ENCODE measurements at places on chromosomes 4 and X.

GRCh38 chr4:128908735-128909134 lies 99.2 kb downstream of the JADE1 start:
- no peak for DNase-seq

GRCh38 chr4:180635281-180635680 lies 1607.9 kb upstream of the TENM3 start:
- no peak for DNase-seq

GRCh38 chr4:36310793-36311192 lies 29.4 kb downstream of the DTHD1 start:
- DNase-seq = no peak

DNA sequence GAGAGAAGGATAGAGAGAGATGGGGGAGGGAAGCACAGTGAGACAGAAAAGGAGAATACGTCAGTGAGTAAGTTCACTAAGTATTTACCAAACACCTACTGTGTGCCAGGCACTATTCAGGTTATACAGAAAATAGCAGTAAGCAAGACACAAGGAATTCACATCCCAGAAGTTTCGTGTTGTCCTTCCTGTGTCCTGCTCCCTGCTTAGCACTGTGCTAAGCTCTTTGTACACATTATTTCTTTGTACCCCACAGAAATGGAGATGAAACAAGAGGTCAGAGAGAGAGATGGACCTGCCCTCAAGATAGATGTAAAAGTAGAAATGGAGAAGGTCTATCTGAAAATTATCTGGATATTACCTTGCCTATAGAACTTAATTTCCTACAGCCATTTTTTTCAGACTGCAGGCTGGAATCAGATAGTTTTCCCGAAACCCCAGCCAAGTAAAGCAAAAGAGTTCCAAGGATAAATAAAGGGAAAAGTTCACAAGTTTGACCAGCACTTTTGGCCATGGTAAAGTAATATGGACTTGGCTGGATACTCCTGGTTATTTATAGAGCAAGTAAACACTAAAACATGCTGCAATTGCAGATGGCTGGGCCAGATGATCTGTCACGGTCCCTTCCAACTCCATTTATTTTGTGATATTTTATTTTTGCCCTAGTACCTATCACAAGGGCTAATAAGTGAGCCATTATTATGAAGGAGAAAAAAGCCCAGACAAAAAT lies 353.7 kb upstream of the SLC7A11 start:
- no peak for DNase-seq

- DNase-seq = no peak
These were observed 10.9 kb upstream of the HSFX1 start for GRCh38 chrX:149762696-149763614.

DNA sequence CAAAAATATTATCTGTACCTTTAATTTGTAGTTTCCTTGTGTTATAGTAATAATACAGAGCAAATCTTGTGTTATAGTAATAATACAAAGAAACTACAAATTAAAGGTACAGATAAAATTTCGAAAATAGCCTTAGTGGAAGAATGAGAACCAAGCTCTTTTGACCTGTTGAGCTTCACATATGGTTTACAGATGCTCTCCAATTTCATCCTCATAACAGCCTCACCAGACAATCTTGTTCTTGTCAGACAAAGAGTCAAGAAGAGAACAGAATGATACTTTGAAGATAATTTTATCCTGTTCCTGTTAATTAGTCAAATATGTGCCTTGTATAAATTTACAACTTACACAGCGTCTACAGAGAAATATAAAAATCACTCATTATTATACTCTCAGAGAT lies 12.8 kb downstream of the ATXN3L start:
- no peak for DNase-seq

DNA sequence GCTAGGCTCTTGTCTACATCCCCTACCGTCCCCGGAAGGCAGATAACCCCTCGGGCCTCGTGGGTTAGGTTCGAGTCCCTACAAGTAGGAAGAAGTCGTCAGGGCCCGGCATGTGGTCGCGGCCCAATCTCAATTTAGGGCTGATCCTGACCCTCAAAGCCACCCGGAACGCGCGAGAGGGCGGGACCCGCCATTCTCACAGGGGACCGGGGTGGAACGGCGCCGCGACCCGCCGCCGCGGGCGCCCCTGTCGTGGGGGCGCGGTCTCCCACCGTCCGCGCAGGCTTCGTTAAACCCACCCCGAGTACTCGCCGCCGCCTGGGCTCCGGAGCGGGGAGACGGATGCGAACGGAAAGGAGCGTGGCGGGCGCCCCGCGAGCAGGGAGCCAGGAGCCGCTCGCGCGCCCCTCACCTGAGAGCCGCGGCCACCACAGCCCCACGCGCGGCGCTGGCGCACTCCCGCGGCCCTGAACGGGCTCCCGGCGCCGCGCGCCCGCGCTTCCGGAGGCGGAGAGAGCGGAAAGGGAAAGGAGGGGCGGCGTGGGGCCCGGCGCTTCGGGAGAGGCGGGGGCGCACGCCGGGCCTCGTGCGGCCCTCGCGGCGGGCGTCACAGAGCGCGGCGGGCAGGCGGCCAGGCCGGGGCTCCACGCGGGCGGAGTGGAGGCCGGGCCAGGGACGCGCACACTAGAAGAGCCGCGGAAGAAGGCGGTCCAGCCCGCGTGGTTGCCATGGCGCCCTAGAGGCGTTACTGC lies at the start of gene CFAP97:
Gene CFAP97 (minus strand): TSS at position 515 of the 752 bp plus-strand sequence. CDS start 12,804 bp downstream, outside the sequence.
- peak; percentile 82 for DNase-seq

GRCh38 chrX:140274811-140275525 lies 229.9 kb downstream of the SOX3 start:
- no peak for DNase-seq

GRCh38 chr4:100796332-100796731 lies 278.5 kb upstream of the EMCN start:
- DNase-seq = no peak

DNA sequence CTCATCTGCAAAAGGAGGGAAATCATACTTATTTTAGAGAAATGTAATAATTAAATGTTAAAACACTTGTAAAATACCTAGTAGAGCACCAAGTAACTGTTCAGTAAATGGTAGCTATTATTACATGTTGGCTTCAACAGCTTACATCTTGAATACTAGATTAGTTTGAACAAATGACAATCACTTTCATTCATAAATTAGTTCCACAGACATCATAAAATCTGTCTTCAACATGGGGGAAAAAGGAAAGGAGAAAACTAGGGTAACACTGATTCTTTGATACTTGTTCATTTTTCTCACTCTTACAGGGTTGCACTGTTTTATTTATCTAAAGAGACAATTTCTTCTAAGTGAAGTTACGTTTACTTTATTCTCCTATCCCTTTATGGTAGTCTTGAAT lies 51.7 kb downstream of the CHM start:
- DNase-seq = no peak

DNA sequence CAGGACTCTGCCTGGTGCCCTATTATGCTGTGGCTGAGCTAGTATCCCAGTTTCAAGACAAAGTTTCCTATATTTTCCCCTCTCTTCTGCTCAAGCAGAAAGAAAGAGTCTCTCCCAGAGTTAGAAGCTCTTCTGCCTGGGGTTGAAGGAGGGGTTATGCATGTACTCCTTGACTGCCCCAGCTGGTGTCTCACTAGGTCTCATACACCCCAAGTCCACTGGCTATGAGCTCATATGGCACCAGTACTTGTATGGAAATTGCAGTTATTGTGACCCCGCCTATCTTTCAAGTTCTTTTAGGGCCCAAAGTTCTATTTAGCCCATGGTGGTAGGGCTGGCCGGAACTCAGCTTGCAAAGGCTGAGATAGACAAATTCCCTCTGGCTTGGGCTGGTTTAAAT lies 131.8 kb downstream of the NBDY start:
- no peak for DNase-seq

DNA sequence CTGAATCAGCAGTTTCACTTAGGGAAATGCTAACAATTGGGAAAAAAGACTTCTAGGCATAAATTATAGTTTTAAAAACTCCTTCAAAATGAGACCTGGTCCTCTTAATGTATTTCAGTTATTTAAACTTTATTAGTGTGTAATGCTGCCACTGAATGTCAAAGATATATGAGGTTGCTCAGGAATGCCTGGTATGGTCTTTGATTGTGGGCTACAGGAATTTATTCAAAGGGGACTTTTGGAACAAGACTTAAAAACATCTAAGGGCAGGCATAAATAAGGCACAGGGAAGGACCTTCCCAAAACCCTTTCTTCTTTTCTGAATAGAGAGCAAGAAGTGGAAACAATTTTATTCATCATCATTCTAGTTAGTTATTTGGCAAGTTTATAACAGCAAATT lies 439.1 kb downstream of the TLL1 start:
- no peak for DNase-seq

- no peak for DNase-seq
These were observed 822 bp upstream of the PFKFB1 start for GRCh38 chrX:54994668-54995351.

DNA sequence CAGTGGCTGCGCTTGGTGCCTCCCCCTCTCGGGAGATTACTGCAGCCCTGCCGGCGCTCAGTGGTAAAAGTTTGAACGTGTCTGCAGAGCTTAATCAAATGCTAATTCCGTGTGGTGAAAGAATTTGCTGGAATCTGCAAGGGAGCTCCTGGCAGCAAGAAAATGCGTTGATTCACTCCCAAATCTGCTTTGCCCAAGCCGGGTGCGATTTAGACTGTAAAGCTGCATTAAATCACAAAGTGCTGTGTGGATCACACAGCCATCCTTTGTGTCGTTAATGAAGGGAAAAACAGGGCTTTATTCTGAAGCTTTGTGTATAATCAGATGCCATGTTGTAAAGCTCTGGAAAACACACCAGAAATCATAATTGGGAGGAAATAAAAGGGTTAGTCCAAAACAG lies 444.1 kb downstream of the BCOR start:
- no peak for DNase-seq

DNA sequence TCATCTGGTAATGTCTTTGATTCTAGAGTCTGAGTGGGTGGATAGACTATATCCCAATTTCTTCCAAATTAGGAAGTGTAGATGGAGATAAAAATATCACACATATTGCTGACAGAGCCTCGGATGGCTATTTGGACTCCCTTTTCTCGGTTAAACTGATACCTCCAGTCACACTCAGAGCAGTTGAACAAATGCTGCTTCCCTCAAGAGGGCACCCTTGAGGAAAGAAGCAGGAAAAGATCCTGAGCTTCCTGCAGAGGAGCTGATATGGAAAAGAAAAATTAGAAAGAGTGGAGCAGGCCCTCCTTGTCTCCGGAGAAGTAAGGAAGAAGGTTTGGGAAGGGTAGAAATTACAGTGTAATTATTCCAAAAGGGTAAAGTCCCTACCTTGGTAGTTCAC lies 96.2 kb upstream of the CCSER1 start:
- no peak for DNase-seq

DNA sequence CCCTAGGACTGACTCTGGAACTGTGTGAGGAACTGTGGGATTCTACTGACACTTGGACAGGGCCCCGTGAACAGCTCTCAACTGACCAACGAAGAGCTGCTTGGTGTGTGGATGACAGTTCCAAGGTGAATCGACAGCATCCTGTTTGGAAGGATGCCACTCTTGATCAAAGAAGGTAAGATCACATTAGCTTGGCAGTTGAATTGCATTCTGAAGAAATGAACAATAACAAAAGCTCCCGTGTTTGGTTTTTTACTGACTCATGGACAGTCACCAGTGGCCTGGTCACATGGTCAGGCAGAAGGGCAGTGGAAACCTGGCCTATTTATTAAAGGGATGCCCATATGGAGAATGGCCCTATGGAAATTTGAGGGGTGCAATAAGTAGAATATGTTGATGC lies 33.1 kb upstream of the GPR34 start:
- DNase-seq = no peak

DNA sequence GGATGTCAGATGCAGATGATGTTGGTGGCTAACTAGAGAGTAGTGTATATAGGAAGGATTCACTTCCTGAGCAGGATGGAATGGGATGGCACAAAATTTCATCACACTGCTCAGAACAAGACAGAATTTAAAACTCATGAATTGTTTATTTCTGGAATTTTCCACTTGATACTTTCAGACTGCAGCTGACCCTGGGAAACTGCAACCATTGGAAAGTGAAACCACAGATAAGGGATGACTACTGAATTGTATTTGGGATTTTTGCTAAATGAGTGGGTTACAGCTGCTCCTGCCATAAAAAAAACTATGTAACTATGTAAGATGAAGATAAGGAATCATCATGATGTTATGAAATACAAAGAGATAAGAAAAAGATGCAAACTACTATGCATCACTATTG lies 51.4 kb downstream of the NPY5R start:
- DNase-seq = no peak

DNA sequence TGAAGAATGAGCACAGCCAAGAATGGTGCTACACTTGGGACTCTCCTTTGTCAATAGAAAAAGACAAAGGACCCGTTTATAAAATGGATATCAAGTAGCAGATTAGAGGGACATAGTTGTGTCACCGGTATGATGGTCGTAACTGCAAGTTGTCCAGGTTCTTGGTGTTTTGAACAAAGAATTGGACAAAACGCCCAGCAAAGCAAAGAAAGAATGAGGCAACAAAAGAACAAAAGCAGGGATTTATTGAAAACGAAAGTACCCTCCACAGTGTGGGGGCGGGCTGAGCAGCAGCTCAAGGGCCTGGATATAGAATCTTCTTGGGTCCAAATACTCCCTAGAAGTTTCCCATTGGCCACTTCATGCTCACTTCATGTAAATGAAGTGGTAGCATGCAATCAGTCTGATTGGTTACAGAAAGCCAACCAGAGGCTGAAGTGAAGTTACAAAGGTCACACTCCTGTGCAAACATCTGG lies 54.7 kb downstream of the SHROOM3 start:
- no peak for DNase-seq

DNA sequence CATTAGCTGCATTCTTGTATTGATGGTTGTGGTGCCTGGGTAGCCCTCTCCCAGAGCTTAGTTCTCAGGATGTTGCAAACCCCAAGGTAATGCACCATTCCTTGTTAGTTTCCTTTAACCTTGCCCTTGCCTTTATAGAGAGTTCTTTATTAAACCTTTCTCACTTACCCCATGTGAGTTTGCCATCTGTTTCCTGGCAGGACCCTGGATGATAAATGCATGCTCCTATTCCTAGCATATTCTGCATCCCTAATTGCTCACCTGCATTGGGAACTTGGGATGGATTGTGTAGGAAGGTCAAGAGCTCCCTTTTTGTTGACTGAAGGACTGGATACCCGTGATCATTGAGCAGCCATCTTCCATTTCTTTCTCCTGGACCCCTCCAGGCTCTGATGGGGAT lies 59.9 kb upstream of the AP1S2 start:
- no peak for DNase-seq

DNA sequence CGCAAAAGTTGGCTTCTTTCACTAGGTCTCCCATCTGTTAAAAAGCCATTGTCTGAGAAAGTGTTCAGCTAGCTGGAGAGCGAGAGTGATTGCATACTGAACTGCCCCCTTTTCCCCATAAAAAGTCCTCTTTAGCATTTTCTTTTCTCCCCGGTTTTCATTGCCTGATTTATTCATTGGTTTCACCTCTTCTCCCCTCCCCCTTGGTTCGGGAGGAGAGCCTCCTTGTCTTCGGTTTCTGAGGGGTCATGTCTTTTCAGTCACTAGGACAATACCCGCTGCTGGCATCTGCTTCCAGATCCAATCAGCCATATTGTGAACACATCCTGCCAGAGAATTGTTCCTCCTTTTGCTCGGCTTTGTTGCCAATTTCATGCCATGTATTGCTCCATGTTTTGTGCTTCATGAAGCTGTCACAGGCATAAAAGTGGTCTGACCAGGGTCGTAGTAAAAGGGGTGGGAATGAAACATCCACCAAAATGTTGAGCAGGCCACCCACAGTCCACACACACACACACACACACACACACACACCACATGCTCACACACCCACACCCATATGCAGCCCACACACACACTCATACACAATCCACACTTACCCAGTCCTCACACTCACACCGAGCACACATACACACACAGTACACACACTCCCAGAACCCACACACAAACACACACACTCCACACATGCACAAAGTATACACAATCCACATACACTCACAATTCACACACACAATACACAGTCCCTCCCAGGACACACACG lies 136.0 kb downstream of the NKX6-1 start:
- DNase-seq = no peak

- DNase-seq = no peak
These were observed 2323.6 kb upstream of the TENM3 start for GRCh38 chr4:179919587-179919986.
